ENCODE measurements at places on chromosomes 2 and 18. TPM values are rescaled to one million over a fixed set of nuclear protein-coding genes. Genes with fewer than 3 reads are reported as not detected.

Gene SLC38A11
- not detected for total RNA-seq

Gene ICA1L
- 4.5 TPM for total RNA-seq

Gene B4GALT6
- 34.0 TPM for total RNA-seq

Gene SMYD1
- total RNA-seq: 0.04 TPM

Gene FOXD4L1
- total RNA-seq: not detected

Gene TGFA
- 3.3 TPM for total RNA-seq

Gene RTP5
- not detected for total RNA-seq

Gene KCNK3
- not detected for total RNA-seq

Gene IGFBP5
- total RNA-seq: 0.61 TPM

Gene TUBA3E
- total RNA-seq: 0.13 TPM

DNA sequence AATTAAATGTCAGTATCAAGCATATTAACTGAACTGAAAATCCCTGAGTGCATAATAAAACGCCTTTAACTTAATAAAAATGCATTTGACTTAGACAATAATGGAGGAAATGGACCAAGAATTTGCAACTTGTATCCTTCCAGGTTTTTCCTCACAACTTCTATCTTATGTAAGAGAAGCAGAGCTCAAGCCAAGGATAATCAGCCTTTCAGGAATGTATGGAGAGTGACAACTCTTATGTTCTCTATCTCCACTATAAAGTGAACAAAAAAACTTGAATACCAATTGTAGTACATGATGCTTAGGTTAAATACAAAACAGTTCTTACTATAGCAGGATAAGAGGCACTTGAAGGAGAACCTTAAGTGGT, 64.8 kb upstream of the CYP26B1 start:
- H3K4me1 ChIP-seq: no peaks in the 10 kb centered on the region
- no peaks in the 10 kb centered on the region for H3K27me3 ChIP-seq
- no peak overlapping the region for H3K4me3 ChIP-seq
- H3K36me3 ChIP-seq: no peaks in the 10 kb centered on the region

DNA sequence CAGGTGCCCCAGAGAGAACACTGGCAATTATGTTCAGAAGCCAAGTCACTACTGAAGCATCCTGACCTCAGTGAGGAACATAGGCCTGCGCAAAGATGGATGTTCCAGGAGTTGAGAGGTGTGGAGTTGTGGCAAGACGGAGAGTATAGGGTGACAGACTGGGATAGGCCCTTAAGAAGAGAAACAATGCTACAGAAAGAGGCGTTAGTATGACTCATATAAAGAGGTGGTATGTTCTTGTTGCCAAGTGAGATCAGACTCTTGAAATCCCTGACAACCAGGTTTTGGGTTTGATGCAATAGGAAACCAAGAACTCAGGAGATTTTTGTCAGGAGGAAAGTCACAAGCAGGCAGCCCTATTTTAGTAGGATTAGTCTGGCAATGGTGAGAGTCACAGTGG, 185.6 kb downstream of the RIT2 start:
- no peak overlapping the region for H3K4me3 ChIP-seq
- no peak overlapping the region for H3K27ac ChIP-seq
- no peaks in the 10 kb centered on the region for H3K27me3 ChIP-seq
- no peaks in the 10 kb centered on the region for H3K36me3 ChIP-seq
- no peak for DNase-seq

GRCh38 chr2:111208639-111209038, 87.9 kb downstream of the BCL2L11 start:
- H3K36me3 ChIP-seq: peaks cover 5% of the 10 kb centered on the region
- no peak overlapping the region for H3K27ac ChIP-seq
- no peak for DNase-seq
- no peaks in the 10 kb centered on the region for H3K27me3 ChIP-seq
- H3K4me1 ChIP-seq: no peaks in the 10 kb centered on the region

GRCh38 chr2:71449343-71449742, 4.0 kb upstream of the DYSF start:
- no peaks in the 10 kb centered on the region for H3K36me3 ChIP-seq
- no peak for DNase-seq
- H3K4me1 ChIP-seq: no peaks in the 10 kb centered on the region
- no peak overlapping the region for H3K27ac ChIP-seq
- H3K27me3 ChIP-seq: peaks cover 5% of the 10 kb centered on the region

DNA sequence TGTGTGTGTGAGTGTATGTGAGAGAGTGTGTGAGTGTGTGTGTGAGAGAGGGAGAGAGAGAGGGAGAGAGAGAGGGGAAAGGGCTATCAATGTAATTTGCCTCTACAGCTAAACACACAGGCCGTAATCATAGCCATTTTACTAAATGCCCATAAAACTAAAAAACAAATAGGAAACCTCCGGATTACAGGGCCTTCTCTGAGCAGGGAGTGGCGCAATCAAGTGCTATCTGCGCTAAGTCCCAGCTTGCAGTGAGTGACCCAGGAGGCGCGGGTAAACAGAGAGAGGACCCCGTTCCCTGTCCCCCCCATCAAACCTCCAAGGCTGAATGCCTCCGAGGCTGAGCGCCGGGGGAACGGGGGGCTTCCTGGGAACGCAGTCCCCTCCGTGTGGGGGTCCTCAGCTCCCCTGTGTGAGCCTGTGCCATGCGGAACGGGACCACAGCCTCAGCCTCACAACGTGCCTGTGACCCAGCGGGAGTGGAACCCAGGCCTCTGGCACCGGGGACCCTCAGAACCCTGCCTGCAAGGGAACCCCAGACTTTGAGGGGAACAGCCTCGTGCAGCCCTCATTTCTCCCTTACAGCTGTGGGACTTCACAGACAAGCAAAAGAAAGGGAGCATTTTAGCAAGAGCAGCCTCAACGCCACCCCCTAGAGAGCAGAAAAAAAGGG, 54.7 kb upstream of the ID2 start:
- no peak overlapping the region for H3K4me3 ChIP-seq
- H3K27ac ChIP-seq: no peak overlapping the region
- no peaks in the 10 kb centered on the region for H3K4me1 ChIP-seq
- DNase-seq: no peak

DNA sequence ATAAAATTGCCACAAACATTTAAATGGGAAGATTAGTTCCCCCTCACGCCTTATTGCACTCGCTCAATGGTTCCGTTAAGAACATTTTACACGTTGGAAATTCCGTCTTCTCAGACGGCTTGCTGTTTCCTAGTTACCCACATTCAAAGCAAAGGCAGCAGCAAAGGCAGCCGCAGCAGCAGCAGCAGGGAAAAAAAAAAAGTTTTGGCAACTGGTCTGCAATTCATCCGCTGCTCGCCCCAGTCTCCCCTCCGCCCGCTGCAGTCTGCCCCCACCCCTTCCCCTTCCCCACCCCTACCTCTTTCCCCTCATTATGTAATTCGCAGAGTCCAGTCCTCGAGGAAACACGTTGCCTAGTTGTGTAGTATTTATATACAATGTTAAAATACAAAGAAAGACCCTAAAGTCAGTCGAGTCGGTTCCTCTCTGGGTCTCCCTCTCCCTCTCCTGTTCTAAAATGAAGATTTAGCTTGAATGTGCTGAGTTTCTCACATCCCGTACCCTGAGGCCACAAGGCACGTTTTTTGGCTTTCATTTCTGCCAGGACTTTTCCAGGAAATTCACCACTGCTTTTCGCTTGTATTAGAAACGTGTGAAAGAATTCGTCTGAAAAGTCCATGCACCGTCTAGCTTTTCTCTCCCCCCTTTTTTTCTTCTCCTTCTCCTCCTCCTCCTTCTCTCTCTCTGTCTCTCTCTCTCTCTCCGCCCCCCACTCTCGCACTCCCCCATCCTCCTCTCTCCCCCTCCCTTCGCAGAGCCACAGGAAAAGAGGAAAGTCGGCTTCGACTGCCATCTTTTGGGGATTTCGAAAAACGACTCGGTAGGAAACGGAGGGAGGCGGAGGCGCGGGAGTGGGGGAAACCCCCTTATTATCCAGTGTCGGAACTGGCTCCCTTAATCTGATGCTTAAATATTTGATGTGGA, 140.0 kb downstream of the MEIS1 start:
- peaks cover 6% of the 10 kb centered on the region for H3K4me1 ChIP-seq
- H3K36me3 ChIP-seq: no peaks in the 10 kb centered on the region
- H3K27ac ChIP-seq: no peak overlapping the region
- DNase-seq: peak; percentile 79
- H3K27me3 ChIP-seq: peaks cover 38% of the 10 kb centered on the region

- H3K4me3 ChIP-seq: peak within 1 kb of the TSS; percentile 50
- H3K27me3 ChIP-seq: no peaks in the 10 kb centered on the region
- peak; percentile 91 for DNase-seq
- no peaks in the 10 kb centered on the region for H3K36me3 ChIP-seq
Observed at GRCh38 chr18:43277164-43277600, at the start of gene SYT4. Gene SYT4 (minus strand): TSS chr18:43277490. CDS start chr18:43277281, 209 bp downstream.

DNA sequence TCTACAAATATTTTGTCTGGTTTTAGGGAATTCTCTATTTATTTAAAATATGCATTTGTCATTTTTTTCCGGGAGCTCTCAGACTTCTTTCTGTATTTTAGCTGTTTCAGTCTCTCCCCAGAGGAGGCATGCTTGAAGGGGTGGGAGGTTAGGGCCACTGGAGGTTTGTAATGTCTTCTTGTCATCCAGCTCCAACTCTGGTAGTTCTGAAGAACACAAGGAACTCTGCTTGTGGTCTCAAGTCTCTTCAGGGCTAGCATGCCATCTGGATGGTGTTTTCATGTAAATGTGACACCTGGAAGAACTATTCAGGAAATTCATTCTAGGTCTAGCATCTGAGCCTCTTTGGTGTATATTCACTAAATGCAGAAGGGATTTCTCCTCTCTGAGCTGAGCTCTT, 518.4 kb upstream of the DCC start:
- no peak overlapping the region for H3K27ac ChIP-seq
- no peaks in the 10 kb centered on the region for H3K36me3 ChIP-seq
- no peak for DNase-seq
- no peak overlapping the region for H3K4me3 ChIP-seq

DNA sequence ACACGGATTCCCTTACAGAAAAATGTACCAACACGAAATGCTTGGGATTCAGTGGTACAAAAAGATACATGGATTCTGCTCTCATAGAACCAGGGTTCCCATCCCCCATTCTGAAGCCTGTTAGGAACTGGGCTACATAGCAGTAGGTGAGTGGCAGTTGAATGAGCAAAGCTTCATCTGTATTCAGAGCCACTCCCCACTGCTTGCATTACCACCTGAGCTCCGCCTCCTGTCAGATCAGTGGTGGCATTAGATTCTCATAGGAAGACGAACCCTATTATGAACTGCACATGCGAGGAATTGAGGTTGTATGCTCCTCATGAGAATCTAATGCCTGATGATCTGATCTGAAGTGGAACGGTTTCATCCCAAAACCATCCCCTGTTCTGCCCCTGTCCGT, 246.4 kb downstream of the DYM start:
- no peak for DNase-seq
- H3K27me3 ChIP-seq: no peaks in the 10 kb centered on the region
- H3K4me3 ChIP-seq: no peak overlapping the region

DNA sequence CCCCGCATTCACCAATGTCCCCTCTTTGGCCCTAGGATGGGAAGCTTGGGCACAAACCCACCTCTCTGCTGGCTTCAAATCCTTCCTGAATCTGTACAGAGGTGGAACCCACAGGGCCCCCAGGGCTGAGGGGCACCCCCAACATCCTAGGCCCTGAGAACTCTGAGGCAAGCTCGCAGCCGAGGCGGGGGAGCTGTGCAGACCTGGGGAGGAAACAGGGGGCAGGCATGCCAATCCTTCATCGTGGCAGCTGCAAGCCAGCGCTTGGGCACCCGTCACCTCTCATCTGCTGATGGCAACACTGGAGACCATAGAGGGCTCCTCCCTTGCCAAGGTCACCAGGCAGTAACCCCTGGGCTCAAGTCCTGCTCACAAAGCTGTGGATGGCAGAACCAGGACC, 10.8 kb downstream of the ECEL1 start:
- H3K27me3 ChIP-seq: no peaks in the 10 kb centered on the region
- H3K27ac ChIP-seq: no peak overlapping the region
- H3K4me1 ChIP-seq: no peaks in the 10 kb centered on the region
- H3K36me3 ChIP-seq: no peaks in the 10 kb centered on the region

GRCh38 chr2:12674644-12675328, 42.0 kb upstream of the TRIB2 start:
- DNase-seq: no peak
- H3K4me1 ChIP-seq: no peaks in the 10 kb centered on the region
- no peaks in the 10 kb centered on the region for H3K27me3 ChIP-seq
- 0 out of 2 replicates have a peak, but pooled peaks cover under 1% of the 10 kb centered on the region for H3K36me3 ChIP-seq
- H3K4me3 ChIP-seq: no peak overlapping the region

- no peak overlapping the region for H3K27ac ChIP-seq
- peak overlapping the region; percentile 70 for H3K4me3 ChIP-seq
- DNase-seq: no peak
- no peaks in the 10 kb centered on the region for H3K27me3 ChIP-seq
Observed at GRCh38 chr2:127388423-127389164, 819 bp upstream of the MAP3K2 start.

DNA sequence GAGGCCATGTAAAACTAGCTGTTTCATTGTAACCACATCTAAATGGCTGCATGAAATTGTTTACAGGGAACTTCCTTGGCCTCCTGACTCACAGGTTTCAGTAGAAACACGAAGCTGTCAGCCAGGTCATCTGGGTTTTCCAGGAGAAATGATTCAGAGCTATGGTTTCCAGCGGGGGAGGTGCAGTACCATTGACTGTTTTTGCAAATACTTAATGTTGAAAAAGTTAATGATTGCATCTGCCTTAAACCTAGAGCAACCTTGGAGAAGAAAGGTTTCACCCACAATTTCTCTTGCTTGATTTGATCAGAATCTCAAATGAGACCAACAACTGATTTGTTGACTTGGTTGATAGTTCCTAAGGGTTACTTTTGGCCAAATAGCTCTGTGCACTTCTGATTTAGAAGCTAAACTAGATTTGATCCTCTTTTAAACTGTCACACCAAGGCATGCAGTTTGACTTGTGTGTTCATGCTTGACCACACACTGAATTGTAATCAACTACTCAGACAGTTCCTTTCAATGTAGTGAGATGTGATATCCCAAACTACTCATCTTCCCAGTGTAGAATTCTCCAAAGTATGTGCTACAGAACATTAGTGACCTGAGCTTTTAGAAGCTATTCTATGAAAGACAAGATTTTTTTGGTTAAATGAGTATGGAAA, 193.5 kb upstream of the CHST9 start:
- DNase-seq: no peak
- no peaks in the 10 kb centered on the region for H3K36me3 ChIP-seq
- no peaks in the 10 kb centered on the region for H3K4me1 ChIP-seq
- H3K27me3 ChIP-seq: no peaks in the 10 kb centered on the region

- no peak overlapping the region for H3K27ac ChIP-seq
- no peaks in the 10 kb centered on the region for H3K4me1 ChIP-seq
- DNase-seq: no peak
- no peaks in the 10 kb centered on the region for H3K27me3 ChIP-seq
- no peak overlapping the region for H3K4me3 ChIP-seq
Observed at GRCh38 chr2:172710584-172711047, 25.0 kb upstream of the RAPGEF4 start.

DNA sequence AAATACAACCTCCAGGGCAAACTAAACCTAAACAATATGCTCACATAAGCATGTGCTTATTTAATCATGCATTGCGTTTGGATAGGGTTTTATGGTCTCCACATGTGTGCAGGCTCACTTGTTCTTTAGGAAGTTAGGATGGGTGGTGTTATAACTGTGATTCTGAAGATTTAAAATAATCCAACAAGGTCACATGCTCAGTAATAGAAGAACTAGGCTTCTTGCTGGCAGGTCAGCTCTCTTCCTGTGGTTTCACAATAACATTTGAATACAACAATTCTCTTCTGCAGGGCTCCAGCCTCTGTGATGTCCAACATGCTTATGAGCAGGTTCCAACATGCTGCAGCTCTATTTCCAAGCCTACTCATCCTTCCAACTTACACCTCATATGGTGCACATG, 84.0 kb downstream of the MYL12B start:
- H3K4me3 ChIP-seq: no peak overlapping the region
- no peaks in the 10 kb centered on the region for H3K4me1 ChIP-seq
- H3K36me3 ChIP-seq: peaks cover 2% of the 10 kb centered on the region
- H3K27ac ChIP-seq: no peak overlapping the region
- no peak for DNase-seq
- no peaks in the 10 kb centered on the region for H3K27me3 ChIP-seq
